ENCODE measurements at places on chromosomes 7 and 10.

GRCh38 chr7:48255046-48255445 lies 83.8 kb downstream of the ABCA13 start:
- no peak for DNase-seq

DNA sequence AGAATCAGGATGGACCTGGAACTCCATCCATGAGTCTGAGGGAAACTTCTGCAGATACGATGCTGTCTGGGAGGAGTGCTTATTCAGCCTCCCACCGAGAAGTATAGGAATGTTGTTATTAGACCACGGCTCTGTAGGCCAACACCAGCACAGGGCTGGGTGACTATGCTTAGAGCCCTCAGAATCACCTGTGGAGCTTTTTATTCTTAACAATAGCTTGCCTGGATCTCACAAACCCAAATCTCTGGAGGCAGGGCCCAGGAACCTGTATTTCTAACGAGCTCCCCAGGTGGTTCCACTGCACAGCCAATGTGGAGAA lies 55.6 kb upstream of the ARID5B start:
- no peak for DNase-seq

GRCh38 chr10:25508112-25508815 lies 333.5 kb downstream of the GPR158 start:
- DNase-seq, result no peak

DNA sequence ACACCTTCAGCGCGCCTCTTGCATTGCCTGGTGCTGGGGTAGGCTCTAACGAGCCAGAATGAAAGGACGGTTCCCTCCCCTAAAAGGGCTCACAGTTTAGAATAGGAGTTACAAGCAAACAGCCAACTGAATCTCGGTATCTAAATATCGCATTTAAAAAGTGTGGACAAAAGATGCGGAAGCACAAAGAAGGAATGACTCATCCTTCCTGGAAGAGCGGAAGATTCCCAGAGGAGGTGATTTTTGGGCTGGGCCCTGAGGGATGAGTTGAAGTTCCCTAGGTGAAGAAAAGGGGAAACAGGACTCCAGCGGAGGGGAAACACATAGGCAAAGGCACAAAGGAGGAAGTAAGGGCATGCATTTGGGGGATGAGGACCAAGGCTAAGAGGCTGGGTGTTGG lies 29.9 kb downstream of the SRRM3 start:
- DNase-seq, result no peak

- DNase-seq, result no peak
These were observed 26.3 kb upstream of the AMZ1 start for GRCh38 chr7:2661602-2662272.

DNA sequence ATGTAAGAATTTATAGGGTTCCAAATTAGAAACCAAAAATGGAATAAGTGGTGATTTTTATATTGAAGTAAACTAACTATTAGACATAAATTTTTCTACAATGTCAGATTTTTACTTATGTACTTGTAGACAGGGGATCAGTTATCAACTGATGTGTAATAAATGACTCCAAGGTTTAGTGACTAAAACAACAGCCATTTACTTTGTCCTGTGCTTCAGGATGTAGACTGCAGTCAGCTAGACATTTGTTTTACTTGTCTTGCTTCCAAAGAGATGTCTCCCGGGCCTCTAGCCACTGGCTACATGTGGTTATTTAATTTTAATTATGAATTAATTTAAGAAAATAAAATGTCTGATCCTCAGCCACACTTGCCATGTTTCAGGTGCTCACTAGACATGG lies 249.7 kb upstream of the IGFBP3 start:
- DNase-seq, result no peak

GRCh38 chr10:121823993-121824463 lies 103.8 kb downstream of the ATE1 start:
- peak; percentile 2 for DNase-seq

All from NCI-H1092 treated with DMSO at 0.1 percent for 48 hours (cell line).